ENCODE measurements at places on chromosomes 13 and 19.

GRCh38 chr19:56639217-56639616 is 3.7 kb upstream of the SMIM17 start:
- no peak for DNase-seq

GRCh38 chr13:60981407-60981806 is 434.2 kb downstream of the PCDH20 start:
- no peak for DNase-seq

DNA sequence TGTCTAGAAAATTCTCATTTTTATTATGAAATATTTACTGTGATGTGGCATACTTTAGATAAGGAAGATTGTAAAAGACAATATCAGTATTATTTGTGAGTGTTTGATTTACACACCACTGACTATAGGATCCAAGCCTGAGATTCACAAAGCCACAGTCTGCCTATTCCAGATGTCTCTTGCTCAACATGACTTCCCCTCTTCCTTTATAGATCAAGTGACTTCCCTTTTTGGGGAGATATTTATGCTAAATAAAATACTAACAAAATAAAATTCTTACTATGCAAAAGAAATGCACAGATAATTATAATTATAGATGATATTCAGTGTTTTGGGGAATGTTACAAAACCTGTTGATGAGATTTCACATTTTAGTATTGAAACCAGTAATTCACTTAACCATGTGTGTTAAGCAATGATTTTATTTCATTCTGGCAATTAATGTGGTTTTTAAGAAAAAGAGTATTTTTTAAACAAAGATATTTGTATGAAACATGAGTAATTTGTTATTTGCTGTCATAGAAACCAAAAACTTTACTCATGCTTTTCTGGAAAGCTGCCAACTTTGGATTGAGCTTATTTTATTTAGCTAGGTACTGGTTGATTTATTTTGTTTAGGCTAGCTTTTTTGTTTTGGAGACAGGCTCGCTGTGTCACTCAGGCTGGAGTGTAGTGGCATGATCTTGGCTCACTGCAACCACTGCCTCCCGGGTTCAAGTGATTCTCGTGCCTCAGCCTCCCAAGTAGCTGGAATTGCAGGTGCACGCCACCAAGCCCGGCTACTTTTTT is 13.7 kb upstream of the GPR183 start:
- no peak for DNase-seq

- no peak for DNase-seq
These were observed 9.8 kb downstream of the DCAF15 start for GRCh38 chr19:13961826-13962698.

GRCh38 chr13:44464471-44464870 is 90.8 kb downstream of the SERP2 start:
- DNase-seq, result no peak

DNA sequence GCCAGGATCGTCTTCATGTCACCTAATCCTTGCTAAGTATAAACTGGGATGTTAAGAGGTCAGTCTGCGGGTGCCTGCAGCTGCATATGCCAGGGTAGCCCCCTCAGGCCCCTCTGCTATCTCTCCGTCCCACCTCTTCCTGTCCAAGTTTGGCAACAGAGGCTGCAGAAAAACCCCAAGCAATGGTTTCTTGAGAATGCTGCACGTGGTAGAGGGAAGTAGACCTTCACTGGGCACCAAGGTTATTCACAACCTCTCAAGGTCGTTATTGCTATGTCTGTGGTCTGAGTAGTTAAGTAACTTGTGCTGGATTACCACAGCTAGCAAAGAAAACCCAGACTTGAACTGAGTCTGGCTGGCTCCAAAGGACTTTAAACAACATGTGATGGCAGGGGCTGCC is 77.9 kb upstream of the XPO4 start:
- DNase-seq, result no peak

GRCh38 chr19:29287061-29287460 is 74.1 kb upstream of the UQCRFS1 start:
- DNase-seq, result no peak

- no peak for DNase-seq
These were observed 40.0 kb downstream of the ADPRHL1 start for GRCh38 chr13:113413178-113413897.

DNA sequence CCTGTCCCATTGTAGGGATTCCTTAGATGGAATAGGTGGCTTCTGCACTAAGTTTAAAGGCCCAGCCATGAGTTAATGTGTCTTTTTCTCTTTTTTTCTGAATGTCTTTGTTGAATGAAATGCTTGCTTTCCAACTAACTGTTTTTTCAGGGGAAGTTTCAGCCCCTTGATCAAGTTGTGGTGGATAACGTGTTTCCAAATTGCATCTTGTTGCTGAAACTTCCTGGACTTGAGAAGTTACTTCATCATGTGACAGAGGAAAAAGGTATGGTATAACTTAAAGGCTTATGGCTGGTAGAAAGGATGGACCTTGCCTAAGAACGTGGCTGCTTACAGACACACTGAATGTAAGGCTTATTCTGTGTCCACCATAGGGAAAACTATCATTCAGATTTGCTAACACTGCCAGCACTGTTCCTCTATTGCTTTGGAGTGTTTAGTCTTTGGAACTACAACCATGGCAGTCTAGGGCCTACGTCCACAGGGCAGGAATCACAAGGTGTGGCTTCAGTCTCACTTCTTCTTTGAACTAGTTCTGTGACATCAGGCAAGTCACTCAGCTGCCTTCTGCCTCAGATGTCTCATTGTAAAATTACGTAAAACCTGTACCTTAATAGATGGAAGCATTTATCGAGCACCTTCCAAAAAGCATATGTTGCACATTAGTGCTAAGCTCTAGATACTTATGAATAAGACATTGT is 25.3 kb downstream of the RNASEH2B start:
- DNase-seq, result no peak

DNA sequence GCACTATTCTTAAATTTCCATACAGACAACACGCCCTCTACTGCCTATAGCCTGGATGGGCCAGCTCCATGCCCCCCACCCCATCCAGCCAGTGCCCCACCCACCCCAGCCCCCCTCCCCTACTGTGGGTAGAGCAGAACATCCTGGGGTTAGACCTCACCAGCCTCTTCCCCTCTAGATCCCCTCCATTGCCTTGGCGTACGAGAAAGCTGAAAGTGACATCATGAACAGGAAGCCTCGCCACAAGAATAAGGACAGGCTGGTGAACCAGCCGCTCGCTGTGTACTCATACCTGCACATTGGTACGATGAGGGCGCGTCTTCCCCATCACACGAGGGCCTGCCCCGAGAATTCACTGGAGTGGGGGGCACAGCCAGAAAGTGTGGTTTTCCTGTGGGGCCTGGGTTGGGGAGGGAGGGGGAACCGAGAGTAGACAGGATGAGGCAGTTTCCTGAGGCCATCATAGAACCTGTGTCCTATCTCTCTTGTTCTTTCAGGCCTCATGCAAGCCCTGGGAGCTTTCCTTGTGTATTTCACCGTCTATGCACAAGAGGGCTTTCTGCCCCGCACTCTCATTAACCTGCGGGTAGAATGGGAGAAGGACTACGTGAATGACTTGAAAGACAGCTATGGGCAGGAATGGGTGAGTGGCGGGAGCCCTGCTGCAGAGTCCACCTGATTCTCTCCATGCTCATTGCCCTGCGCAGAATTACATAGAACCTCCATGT is 29.1 kb downstream of the ATP12A start:
- peak; percentile 48 for DNase-seq

- DNase-seq, result no peak
These were observed 36.5 kb upstream of the HMGB1 start for GRCh38 chr13:30502237-30502636.

- DNase-seq, result no peak
These were observed 33.4 kb downstream of the STK24 start for GRCh38 chr13:98543378-98544103.

- no peak for DNase-seq
These were observed 498.1 kb downstream of the COG6 start for GRCh38 chr13:40153516-40153915.

DNA sequence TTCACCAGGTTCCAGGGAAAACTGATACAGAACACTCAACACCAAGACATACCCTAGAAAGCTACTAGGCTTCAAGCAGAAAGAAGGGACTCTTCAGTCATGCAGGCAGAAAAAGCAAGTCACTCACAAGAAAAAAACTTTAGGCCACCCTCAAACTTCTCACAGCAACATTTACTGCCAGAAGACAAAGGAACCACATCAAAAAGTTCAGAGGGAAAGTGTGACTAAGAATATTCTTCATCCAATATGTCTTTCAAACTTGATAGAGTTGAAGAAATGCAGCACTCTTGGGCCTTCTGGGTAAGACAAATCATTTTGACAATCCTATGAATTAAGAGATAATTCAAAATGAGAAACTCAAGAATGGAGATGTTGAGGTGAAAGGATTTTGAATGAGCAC is 7.7 kb downstream of the DZIP1 start:
- no peak for DNase-seq

GRCh38 chr13:51021811-51022210 is 89.3 kb downstream of the C13orf42 start:
- no peak for DNase-seq

DNA sequence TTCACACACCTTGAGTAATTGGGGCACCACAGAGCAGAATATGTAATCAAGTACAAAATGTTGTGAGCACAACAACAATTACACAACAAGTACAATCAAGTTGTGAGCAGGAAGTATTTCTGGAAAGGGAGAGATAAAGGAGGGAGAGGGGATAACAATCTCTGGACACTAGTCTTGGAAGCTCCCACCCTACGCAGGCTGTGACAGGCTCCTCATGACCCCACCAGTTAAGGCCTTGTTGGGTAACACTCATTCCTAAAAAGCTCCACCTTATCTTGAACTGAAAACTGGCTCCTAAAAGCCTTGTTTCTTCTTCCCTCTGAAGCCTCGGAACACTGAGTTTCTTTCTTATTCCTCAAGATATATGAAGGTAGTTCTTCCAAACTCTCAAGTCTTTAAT is 806.0 kb downstream of the UQCRFS1 start:
- DNase-seq, result no peak

DNA sequence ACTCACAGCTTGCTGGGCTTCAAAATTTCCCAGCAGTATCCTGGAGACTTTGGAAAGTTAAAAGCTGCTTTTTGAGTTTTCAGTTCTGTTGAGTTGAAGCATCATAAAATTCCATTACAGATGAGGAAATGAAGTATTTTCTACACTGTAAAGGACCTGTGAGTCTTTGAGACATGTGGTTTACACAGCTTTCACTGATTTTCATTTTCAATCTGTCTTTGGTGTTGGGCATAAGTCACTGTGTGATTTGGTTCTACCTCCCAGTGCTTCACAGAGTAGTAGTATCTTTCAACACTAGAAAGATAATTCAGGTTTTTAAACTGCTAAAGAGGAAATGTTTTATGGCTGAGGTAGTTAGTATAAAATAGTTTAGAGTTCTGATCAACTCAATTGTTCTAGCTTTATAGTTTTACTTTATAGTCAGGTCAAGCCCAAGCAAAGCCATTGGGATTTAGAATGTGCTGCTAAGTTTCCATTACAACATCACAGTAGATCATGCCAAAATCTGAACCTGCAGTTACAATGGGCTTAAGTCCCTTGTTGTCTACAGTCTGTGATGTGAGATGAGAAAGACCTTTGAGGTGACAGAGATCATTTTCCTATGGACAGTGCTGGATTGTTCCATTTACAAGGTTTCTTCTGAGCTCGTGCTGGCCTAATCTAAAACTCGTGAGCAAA is 161.6 kb downstream of the FLT1 start:
- DNase-seq, result no peak

GRCh38 chr13:46179969-46180763 is 1.8 kb downstream of the LCP1 start:
- DNase-seq, result no peak

DNA sequence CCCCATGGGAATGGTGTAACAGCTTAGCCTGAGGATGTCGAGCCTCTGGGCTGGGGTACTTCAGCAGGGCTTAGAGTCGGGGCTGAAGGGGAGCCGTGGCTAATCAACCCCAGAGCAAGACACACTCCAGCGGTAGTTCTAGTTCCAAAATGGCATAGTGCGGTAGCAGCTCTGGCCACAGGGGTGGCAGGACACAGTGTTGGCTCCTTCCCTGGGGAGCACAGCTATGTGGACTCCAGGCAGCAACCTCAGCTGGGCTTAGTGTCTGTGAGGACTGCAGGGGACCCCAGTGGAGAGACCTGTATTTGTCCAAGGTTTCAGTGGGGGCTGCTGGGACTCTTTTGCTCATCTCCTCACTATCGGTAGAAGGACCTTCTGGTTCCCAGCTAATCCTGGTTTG is 70.8 kb upstream of the PCDH20 start:
- no peak for DNase-seq

DNA sequence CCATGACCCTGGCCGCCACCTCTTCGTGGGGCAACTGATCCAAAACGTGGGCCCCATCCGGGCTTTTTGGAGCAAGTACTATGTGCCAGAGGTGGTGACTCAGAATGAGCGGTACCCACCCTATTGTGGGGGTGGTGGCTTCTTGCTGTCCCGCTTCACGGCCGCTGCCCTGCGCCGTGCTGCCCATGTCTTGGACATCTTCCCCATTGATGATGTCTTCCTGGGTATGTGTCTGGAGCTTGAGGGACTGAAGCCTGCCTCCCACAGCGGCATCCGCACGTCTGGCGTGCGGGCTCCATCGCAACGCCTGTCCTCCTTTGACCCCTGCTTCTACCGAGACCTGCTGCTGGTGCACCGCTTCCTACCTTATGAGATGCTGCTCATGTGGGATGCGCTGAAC is 9.6 kb downstream of the INSL3 start:
- no peak for DNase-seq

- no peak for DNase-seq
These were observed 134.7 kb downstream of the POU4F1 start for GRCh38 chr13:78468621-78469020.

GRCh38 chr13:100209857-100210825 is 121.2 kb downstream of the PCCA start:
- no peak for DNase-seq

- no peak for DNase-seq
These were observed 102.5 kb downstream of the FGF14 start for GRCh38 chr13:102299366-102299765.

DNA sequence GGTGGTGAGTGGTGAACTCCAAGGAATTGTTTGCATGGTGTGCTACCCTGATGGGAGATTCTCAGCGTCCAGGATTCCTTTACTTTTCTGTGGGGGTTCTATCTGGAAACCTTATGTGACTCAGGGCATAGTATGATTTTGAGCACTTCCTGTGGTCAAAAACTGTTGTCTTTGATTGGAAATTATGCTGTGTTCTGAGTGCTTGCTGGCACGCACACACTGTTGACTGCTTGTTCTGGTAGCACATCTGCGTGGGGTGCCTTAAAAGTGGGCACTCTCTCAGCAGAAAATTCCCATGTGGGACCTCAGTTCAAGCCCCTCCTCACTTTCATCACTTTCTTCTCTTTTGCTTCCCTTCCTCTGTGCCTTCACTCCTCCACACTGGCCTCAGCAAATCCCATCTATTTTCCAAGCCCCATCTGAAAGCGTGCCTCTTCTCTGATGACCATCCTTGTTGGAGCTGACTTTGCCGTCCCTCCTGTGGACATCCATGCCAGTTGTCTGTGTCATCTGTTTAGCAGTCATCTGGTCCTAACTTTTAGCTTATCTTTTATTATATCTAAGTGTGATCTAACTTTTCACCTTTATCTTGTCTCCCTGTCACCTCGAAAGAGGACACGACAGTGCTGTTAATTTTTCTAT is 56.4 kb upstream of the NPAS1 start:
- no peak for DNase-seq
